Calu3 (cell line): ENCODE measurements at places on chromosomes 5 and 9. TPM values are rescaled to one million over a fixed set of nuclear protein-coding genes. Genes with fewer than 3 reads are reported as not detected.

The CCNO gene
- total RNA-seq, result 10.1 and 12.5 TPM in 2 replicates

DNA sequence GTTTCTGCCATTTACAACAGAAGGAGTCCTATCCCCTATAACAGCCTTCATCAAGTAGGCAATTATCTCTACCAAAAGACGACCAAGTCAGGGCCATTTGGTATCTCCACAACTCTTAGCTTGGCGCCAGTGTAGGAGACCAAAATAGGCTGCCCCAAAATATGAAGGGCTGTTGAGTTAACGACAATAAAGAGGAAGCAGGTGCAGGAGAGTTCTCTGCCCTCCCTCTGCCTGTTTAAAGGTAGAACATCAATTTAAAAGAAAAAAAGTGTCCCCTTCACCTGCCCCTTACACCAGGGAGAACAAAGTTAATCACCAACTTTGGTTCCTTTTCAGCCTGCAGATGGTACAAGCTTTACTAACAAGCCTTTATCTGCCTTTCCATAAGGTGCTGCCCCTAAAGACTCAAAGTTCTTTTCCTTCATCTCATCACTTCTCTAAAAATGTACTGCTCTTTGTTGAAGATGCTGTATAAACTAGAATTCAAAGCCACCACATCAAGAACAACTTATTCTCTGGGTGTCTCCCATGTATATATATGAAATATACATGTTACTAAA lies 33.3 kb downstream of the PPP1R2B start:
- no peak overlapping the region for H3K27ac ChIP-seq
- no peaks in the 10 kb centered on the region for H3K36me3 ChIP-seq
- DNase-seq, result no peak
- peaks cover 23% of the 10 kb centered on the region for H3K27me3 ChIP-seq
- no peak overlapping the region for H3K4me3 ChIP-seq
- no peaks in the 10 kb centered on the region for H3K4me1 ChIP-seq

DNA sequence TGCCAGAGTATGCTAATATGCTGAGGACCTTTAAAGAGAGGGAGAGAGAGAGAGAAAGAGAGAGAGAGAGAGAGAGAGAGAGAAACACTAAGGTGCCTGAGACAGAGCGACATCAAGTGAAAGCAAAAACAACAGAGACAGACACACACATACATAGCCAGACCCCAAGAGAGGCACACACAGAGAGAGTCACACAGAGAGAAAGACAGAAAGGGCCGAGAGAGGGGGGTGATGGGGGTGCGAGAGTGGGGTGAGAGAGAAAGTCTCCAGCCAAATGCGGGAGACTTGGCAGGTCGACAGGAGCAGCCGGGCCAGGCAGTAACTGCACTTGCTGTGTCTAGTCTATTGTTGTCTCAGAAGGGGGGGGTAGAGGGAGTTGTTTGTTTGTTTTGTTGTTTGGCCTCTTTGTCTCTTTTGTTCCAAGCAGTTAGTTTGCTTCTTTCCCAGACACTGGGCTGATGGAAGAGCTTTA lies 30.1 kb upstream of the NFIB start:
- no peak overlapping the region for H3K27ac ChIP-seq
- no peaks in the 10 kb centered on the region for H3K4me1 ChIP-seq
- peaks cover 11% of the 10 kb centered on the region for H3K36me3 ChIP-seq

GRCh38 chr9:22392523-22392922 lies 54.1 kb upstream of the DMRTA1 start:
- H3K4me1 ChIP-seq, result peaks cover 9% of the 10 kb centered on the region
- DNase-seq, result no peak
- H3K36me3 ChIP-seq, result no peaks in the 10 kb centered on the region
- H3K27ac ChIP-seq, result no peak overlapping the region
- no peak overlapping the region for H3K4me3 ChIP-seq
- H3K27me3 ChIP-seq, result no peaks in the 10 kb centered on the region

The FCN1 gene
- not detected in 2 replicates for total RNA-seq

DNA sequence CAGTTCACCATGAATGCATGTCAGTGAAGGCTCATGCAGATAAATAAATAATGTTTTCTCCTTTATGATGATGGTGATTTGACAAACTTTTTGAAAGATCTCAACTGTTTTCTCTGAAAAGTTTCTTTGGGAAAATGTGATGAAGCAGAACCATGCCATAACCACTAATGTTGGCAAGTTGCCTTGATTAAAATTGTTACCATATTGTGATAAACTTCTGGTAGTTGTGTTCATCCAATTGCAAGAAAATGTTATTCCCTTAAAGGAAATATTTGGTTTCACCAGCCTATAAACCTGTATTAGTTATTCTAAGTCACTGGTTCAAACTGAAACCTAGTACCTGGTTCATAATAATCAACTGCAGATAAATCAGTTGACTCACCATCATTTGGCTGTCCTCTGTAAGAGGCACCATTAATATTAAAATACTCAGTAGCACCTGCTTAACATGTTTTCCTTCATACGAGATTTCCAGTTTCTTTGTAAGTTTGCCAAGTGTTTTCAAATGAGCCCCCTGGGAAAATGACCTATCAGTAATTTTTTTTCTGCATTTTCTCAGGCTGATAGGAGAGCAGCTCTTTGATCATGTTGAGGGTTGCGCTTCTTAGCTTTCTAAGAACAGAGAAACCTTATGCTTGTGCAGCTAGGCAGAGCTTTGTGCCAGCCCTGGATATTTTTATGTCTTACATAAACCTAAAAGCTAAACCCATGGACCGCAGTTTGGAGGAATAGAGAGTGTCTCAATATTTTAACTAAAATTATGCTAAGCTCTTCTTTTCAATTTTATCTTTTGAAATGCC lies 88.0 kb downstream of the LURAP1L start:
- H3K36me3 ChIP-seq, result peaks cover 4% of the 10 kb centered on the region
- H3K27ac ChIP-seq, result peak overlapping the region; percentile 83
- no peaks in the 10 kb centered on the region for H3K27me3 ChIP-seq
- no peak overlapping the region for H3K4me3 ChIP-seq

GRCh38 chr5:45793638-45794532 lies 97.7 kb upstream of the HCN1 start:
- no peaks in the 10 kb centered on the region for H3K36me3 ChIP-seq
- no peak overlapping the region for H3K27ac ChIP-seq
- no peak overlapping the region for H3K4me3 ChIP-seq
- no peak for DNase-seq
- H3K27me3 ChIP-seq, result no peaks in the 10 kb centered on the region
- H3K4me1 ChIP-seq, result no peaks in the 10 kb centered on the region

DNA sequence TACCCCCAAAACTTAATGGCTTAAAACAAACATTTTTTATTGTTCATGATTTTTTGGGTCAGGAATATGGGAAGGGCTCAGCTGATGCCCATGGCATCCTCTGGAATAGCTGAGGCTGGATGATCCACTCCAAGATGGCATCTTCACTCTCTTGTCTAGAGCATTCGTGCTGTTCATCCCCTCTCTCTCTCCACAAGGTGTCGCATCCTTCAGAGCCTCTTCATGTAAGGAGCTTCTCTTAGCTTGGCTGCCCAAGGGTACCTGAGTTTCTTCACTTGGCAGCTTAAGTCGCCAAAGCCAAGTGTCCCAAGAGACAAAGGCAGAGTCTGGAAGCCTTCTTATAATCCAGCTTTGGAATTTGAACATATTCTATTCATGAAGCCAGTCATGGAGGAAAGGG lies 294.7 kb downstream of the CHSY3 start:
- H3K27ac ChIP-seq, result no peak overlapping the region
- no peaks in the 10 kb centered on the region for H3K36me3 ChIP-seq
- no peaks in the 10 kb centered on the region for H3K4me1 ChIP-seq
- no peaks in the 10 kb centered on the region for H3K27me3 ChIP-seq
- DNase-seq, result no peak
